ENCODE measurements at places on chromosomes 3 and 15.

GRCh38 chr3:154139996-154140436, 18.8 kb downstream of the ARHGEF26 start:
- DNase-seq: no peak

GRCh38 chr3:17551333-17551732, 191.1 kb downstream of the TBC1D5 start:
- no peak for DNase-seq

DNA sequence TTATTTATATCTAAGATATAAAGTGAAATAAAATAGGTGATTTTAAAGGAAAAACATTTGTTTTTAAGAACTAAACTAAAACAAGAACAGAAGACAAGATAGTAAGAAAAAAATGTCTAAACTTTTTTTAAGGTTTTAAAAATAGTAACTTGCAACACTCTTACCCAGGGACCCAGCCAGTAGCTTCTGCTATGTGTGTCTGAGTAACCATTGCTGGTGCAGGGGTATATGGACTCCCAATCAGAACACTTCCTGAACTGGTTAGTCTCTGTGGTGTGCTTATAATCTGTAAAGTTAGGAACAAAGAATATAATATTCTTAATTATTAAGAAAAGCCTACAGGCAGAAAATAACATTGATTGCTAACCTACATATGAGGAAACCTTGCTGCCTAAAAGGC, 118.4 kb downstream of the ATP1B3 start:
- DNase-seq: no peak

DNA sequence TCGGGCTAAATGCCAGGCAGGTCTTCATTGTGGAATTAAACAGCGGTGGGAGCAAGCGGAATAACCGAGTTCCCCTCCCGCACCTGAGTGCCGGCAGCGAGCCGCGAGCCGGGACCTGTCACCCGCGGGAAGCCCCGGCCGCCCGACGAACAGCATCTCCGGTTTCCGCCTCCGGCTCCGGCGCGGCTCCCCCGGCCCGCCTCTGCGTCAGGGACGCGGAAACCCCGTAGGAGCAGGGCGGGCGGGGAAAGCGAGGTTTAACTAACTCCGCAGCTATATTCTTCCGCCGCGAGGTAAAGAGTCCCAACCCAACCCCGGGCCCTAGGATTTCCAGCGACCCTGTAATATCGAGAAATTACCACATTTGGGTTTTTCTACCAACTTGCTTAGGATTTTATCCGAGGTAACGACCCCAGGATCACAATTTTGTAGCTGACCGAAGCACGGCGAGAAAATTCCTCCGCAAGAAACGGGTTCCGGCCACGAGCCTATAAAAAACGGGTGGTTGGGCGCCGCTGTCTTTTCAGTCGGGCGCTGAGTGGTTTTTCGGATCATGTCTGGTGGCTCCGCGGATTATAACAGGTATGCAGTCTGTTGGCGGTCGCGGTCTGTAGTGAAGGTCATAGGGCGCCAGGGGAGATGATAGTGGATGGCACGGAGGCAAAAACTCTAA, at the start of gene EIF4A2:
Gene EIF4A2, plus strand, starts transcription at position 520 of the 673 bp plus-strand sequence. Its CDS starts 34 bp downstream, at position 554.
- DNase-seq: peak; percentile 82

GRCh38 chr3:19171794-19172193, 23.5 kb downstream of the KCNH8 start:
- no peak for DNase-seq

DNA sequence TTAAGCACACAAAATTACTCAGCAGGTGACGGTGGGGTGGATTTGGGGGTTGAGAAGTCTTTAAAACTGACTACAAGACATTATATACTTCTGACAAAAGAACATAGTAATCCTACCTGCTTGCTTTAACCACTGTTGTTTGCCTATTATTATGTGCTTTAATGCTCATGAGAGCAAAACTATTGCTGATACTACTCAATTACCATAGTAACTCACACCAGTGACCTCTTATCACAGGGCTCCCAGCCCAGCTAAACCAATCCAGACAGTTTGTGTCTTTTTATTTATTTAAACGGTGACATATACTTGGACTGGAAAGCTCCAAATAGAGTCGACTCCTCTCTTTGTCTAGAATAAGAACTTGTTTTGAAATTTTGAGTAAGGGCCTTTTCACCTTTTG, 42.8 kb upstream of the FEZF2 start:
- DNase-seq: no peak

GRCh38 chr3:89061259-89061658, 46.2 kb upstream of the EPHA3 start:
- no peak for DNase-seq

DNA sequence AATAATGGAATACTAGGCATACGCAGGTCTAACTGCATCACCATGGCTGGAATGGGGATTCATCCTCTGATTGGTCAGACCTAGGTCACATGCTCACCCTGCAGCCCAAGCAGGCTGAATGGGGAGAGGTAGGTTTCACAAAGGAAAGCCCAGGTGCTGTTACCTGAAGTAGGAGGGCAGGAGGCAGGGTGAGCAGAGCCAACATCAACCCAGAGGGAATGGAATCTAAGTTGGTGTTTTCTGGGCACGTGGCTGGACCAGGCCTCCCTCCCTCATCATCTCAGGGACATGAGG, 6.7 kb upstream of the H1-8 start:
- DNase-seq: no peak

- DNase-seq: no peak
Observed at GRCh38 chr15:95874637-95875036, 455.9 kb upstream of the NR2F2 start.

DNA sequence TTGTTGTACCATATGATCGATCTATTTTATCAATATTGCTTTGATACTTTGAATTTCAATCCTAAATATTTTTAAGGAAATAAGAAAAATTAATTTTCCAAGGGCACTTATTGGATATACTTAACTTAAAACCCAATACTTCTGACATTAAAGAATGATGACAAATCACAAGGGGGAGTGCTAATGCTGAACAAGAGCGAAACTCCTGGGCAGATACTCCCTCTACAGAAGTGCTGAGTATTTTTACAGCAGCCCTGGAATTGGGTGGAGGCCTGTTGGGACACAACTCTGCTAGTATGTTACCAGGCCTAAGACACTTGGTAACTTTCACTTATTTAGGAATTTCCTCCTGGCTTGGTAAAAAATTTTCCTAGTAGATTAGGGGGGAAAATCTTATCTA, 46.2 kb downstream of the DENND6A start:
- no peak for DNase-seq

GRCh38 chr15:101441696-101442095, 47.8 kb downstream of the PCSK6 start:
- no peak for DNase-seq

GRCh38 chr3:192026661-192027060, 565.7 kb downstream of the PYDC2 start:
- DNase-seq: no peak

DNA sequence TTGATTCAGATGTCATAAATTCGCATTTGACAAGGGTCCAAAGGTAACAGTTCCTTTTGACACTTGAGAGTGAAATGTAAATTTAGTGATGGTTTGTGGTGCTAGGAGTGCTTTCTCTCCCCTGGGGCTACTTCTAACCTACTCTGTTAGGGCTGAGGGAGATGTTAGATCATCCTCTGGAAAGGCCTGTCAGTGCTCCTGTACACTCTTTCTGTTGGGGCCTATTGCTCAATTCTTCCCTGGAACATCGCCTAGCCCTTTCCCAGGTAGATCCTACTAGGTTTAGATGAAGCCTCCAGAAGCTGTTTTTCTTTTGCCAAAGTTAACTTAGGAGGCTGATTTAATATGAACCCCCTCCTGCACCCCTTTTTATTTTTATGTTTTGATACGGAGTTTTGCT, 1.4 kb downstream of the PCCB start:
- DNase-seq: no peak

GRCh38 chr3:115548611-115549010, 74.7 kb upstream of the GAP43 start:
- no peak for DNase-seq

DNA sequence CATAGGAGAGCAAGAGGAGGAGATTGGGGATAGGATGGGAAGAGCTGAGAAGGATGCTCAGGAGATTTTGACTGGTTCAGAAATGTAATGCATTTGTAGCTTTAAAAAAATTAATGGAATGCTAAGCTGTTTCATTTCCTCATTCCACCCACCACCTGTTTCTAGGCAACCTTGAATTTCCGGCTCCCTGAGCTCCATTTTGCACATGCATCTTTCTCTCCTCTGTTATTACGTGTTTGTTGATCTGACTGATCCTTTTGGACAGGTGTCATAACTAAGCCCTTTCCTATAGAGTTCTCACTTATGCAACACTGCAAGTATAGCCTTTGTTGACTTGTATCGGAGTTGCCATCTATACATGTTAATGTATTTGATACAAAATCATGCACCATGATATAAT, 4.3 kb downstream of the TMPRSS7 start:
- DNase-seq: no peak

GRCh38 chr3:94794563-94794962, 731.7 kb downstream of the NSUN3 start:
- DNase-seq: no peak

- no peak for DNase-seq
Observed at GRCh38 chr3:161042023-161042501, 63.1 kb downstream of the B3GALNT1 start.

DNA sequence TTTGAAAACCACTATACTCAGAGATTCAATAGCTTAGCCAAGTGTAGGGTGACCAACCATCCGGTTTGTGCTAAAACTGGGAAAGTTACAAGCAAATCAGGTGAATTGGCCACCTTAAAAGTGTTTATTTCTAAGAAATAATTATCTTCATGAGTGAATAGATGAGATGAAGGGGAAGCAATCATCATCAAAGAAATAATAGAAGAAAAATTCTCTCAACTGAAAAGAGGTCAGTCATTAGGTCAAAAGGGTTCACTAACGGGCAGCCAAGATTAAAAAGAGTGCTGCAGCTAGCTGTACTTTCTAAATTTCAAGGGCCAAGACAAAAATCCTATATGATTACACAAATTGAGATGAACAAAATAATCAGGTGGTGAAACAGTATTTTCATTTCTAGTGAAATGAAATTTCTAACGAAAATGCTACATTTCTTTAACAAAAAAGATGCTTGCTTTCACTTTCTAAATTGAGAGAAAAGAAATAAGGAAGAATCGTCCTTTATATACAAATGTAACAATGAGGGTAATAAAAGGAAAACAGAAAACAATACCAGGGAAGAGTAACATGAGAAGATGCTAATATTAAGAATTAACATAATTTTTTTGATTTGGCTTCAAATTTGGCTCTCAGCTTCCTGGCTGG, 34.7 kb upstream of the TSC22D2 start:
- no peak for DNase-seq

DNA sequence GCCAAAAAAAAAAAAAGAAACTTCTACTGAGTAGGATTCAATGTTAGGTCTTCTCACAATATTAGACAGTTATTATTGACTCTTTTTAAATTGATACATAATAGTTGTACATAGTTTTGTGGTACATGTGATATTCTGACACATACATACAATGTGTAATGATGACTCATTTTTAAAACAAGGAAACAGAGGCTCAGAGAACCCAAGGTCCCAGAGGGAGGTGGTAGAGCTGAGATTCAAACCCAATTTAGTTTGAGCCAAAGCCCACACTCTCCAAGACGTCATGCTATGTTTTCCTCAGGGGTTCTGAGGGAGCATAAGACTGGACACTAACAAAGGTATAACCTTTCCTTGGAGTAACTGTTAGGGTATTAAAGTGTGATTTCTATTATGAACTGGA, 40.6 kb downstream of the MYO5C start:
- DNase-seq: no peak
